ENCODE measurements at places on chromosomes 1 and 21.

DNA sequence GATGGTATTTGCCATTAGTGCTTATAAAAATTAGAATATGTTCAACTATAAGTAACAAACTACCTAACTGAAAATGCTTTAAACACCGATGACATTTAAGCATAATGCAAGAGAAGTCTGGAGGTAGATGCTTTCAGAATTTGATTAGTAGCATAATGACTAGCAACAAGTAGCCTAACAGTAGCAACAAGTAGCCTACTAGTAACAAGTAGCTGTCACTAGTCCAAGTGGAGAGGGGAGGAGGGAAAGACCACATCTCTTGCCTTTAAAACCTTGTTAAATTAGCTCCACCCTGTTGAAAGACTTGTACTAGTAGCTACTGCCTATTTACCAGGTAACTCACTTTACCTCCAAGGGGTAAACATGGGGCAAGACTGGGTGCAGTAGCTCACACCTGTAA, 7.9 kb downstream of the GPR88 start:
- no peak for DNase-seq

DNA sequence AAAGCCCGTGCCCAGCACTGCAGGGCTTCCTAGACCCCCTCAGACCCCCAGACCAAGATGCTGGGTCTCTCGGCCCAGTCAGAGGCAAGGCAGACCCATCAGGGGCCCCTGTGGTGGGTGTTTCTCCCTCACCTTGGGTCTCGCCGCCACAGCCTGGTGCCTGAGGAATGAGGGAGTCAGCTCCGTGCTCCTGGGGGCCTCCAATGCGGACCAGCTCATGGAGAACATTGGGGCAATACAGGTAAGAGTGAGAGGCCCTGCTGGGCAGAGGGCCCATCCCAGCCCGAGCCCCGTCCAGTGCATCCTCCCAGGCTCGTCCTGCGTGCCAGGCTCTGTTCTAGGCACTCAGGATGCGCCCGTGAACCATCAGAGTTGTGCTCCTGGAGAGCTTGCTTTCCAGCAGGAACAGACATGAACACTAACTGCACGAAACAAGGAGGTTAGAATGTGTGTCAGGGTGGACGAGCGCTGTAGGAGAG, 51.5 kb downstream of the KCNAB2 start:
- DNase-seq, result no peak

GRCh38 chr1:25895365-25895990, 10.7 kb downstream of the STMN1 start:
- peak; percentile 90 for DNase-seq

GRCh38 chr1:102782144-102782543, 326.2 kb downstream of the COL11A1 start:
- no peak for DNase-seq

- DNase-seq, result no peak
These were observed 156.1 kb downstream of the NR5A2 start for GRCh38 chr1:200183637-200184036.

DNA sequence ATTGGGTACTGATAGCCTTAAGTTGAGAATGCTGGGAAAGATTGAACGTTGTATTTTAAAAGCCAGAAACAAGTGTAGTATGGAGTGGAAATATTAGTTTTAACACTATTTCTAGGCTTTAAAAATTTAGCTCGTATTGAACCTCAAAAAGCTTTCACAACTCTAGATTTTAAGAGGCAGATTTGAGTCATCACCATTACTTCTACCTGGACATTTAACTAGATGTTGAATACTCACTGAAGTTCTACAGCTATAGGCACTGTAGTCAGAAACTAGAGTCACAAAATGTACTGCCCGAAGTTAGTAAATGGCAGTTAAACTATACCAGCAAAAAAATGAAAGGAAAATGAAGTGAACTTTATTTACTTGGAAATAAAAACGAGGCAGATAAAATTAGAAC, 96.5 kb downstream of the NEK7 start:
- DNase-seq, result no peak

GRCh38 chr1:225888289-225888897, 553 bp downstream of the LEFTY1 start:
- DNase-seq, result no peak

DNA sequence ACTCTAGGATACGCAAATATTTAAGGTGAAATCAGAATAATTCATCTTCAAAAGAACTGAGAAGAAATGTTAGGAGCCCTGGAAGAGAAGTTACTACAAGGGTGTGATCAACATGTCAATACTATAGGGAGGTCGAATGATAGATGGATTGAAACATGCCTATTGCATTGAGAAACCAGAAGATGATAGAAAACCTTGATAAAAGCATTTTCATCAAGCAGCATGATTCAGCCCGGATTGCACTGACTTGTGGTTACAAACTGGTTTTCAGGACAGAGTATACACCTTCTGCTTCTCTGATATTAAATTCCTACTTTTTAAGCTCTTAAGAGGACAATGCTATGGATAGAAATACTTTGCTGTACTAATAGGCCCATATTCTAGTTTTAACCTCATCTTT, 164.2 kb downstream of the FMN2 start:
- no peak for DNase-seq

GRCh38 chr1:47351305-47351704, 17.7 kb downstream of the CMPK1 start:
- no peak for DNase-seq

DNA sequence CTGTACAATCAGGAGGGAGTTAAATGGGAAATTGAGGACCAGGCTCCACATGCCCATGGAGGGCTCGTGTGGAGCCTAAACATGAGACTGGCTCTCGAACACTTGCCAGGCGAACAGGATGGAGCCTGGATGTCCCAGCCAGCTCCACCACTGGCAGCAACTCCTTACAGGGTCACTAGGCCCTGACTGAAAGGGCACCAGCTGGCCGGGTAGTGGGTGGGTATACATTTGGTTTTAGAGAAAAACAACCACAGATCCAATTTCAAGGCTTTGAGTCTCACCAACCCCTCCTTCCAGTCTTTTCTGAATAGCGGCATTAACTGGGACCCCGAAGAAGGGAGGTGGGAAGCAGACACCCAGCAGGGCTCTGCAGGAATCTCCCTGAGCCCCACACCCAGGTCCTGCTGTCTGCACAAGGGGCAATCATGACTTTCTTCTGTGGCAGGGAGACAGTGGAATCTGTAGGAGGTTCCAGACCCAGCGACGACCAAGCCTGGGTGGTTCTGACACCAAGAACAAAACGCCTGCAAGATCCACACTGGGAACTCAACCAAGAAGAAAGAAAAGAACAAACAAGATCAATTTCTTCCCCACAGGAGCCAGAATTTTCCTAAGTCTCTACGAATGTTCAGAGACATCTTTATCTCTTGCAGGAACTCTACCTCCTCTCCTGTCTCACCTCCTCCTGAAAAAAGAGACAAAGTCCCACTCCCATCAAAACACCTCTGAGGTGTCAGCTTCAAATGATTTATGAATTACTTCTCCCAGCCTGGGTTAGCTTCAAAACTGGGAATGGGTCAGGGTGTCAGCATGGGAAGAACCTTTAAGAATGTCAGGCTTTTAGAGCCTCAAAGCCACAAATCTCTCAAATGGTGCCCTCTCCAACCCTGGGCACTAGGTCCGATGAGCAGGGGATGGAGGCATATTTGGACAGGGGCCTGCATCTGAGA, 26.5 kb upstream of the SRP9 start:
- no peak for DNase-seq

DNA sequence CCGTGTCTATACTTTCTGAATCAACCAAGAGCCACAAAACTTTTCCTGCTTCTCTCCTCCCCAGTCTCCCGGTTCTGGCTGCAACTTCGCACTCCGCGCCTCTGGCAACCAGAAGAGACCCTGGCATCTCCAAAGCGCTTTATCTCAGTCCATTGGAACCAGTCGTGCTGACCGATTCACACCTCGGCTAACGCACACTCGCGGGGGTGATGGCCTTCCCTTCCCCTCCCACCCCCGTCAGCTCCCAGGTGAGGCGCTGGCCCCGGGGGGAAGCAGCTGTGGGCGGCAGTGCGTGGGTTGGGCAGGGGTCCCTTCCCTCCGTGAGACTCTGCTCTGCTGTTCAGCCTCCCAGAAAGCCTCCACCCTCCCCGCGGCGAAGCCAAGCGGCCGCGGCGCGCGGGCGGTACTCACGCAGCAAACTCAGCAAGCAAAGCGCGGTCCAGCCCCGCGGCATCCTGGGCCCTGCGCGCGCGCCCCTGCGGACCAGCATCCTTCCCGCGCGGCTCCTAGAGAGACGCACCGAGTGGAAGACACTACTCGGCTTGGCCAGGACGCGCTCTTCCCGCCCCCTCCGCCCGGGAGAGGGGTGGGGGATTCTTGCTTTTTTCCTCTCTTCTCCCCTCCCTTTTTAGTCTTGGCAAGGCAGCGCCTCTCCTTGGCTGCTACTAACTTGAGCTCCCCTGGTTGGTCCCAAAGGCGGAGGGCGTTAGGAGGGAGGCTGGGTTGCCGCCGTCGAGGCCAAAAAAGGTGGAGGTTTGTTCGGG, at the start of gene CD34:
Gene CD34 (minus strand): TSS at position 535 of the 764 bp plus-strand sequence. CDS start 45 bp downstream, at position 490.
- no peak for DNase-seq

Data from activated CD8-positive, alpha-beta memory T cell treated with anti-CD3 and anti-CD28 coated beads, Interleukin-2, amount 50 U/mL, for 4 hours (primary cell).